ELF-1 (cell line): ENCODE measurements at places on chromosomes 5 and 9.
A peak's percentile ranks its signal among the peaks of the same experiment; 100 is the strongest.

DNA sequence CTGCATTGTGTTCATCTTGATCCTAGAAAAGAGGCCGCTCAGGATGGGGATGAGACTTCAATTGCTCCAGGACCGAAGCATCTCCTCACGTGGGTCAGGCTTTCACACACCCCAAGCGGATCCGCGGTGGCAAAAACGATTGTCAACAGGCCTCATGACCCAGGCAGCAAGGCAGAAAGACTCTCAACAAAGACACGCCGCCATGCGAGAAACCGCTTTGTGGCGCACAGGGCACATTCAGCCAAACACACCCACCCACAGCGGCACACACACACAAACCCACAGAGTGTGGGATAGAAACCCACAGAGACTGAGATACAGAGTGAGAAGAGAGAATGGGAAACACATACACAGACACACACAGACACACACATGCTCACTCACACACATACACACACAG lies 483.4 kb downstream of the SPATA31A7 start:
- no peak for DNase-seq

- DNase-seq: no peak
Observed at GRCh38 chr9:127179633-127180441, 57.4 kb upstream of the ANGPTL2 start.

DNA sequence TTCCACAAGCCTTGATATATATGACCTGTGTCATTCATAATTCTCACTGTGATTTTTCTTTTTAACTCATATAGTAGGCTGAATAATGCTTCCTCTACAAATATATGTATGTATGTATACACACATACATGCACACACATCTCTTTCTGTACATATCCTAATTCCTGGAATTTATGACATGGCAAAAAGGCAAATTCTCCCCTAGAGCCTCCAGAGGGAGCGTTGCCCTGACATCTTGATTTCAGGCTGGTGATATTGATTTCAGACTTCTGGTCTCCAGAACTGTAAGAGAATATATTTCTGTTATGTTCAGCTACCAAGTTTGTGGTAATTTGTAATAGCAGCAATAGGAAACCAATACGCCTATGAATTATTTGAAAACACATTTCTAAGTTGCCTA lies 166.6 kb upstream of the GAS1 start:
- no peak for DNase-seq

DNA sequence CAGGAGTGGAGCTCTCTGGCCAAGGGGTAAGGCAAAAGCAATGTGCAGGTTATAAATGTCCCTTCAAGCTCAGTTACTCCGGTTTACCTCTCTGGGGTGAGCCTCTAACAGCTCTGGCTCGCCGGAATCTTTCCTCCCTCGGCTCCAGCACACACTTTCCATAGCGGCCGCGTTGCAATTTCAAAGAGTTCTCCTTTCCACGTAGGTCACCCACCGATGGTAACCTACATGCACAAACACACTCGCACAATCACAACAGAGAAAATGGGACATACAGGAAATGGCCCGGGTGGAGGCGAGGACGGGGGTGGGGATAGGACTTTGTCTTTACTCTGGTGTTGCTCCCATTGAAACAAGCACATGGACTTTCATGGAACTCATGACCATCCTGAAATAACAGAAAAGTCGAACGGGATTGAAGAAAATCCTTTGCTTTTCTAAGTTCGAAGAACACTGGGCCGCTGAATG lies 1.2 kb downstream of the LHFPL2 start:
- DNase-seq: peak; percentile 53

DNA sequence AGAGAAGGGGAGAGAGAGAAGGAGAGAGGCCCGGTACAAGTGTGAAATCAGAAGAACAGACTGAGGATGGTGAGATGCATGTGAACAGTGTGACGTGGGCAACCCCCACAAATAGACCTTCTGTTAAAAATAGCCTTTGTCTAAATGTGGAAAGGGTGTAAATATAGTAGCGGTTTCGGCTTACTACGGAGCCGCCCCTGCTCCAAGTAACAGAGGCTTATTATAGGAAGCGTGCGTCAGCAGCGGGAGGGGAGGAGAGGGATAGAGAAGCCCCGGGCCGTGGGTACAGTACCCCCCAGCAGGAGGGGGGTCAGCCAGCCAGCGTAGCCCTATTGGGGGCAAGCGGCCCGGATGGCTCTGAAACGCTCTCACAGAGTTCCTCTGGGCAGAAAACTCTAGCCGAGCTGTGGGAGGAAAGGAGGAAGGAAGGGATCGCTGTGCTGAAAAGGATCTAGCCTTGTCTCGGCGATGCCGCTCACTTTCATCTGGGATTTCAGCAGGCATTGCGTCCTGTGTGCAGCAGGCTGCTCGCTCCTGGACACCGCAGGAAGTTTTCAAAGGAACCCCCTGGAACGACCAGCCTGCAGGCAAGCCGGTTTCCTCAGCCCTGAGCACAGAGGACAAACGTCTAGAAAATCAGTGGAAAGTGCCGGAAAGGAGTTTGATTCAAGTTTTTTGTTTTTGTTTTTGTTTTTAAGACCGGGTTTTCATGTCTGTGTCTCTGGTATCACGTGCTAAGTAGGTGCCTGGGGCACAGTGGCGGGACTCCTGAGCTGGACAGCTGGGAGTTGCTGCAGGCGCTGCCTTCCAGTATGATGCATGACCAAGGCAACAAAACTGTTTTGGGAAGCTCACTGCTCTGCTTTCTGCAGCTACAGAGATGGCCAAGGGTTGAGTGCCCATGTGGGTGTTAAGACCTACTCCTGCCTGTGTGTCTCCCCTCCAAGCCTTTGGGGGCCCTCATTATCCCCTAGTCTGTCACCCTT lies 146.6 kb downstream of the SEC61B start:
- DNase-seq: peak; percentile 79

GRCh38 chr9:35679766-35680330 lies 6.1 kb downstream of the CA9 start:
- no peak for DNase-seq

DNA sequence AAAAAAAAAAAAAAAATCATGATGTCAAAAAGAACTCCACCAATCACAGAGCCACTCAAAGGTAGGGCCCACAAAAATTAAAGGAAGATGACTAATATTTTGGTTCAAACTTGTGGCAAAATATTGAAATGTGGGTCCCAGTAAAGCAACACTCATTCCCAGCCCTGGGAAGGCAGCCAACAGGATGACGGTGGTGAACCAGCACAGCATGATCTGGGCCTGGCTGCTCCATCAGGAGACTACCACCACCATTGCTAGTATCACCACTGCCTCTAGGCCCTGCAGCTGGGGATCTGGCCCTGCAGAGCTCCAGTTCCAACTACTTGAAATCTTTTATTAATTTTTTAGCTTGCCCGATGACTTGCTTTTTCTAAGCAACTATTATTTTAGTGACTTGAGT lies 206.8 kb upstream of the ITGA1 start:
- DNase-seq: no peak

DNA sequence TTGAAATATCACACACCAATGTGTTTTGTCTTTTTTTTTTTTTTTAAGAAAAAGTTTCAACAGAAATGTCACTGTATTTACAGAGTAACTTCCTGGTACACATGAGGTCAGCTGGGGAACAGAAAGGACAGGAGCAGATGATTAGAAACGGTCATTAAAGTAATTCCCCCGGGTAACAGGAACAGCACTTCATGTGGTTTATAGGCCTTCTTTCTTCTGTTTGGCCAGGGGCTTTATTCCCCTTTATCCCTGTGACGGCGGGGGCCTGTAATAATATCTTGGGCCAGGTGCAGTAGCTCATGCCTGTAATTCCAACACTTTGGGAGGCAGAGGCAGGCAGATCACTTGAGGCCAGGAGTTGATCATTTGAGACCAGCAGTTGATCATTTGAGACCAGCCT lies 30.5 kb upstream of the MSH3 start:
- peak; percentile 32 for DNase-seq

- DNase-seq: no peak
Observed at GRCh38 chr5:171442287-171443042, 23.0 kb downstream of the FGF18 start.

DNA sequence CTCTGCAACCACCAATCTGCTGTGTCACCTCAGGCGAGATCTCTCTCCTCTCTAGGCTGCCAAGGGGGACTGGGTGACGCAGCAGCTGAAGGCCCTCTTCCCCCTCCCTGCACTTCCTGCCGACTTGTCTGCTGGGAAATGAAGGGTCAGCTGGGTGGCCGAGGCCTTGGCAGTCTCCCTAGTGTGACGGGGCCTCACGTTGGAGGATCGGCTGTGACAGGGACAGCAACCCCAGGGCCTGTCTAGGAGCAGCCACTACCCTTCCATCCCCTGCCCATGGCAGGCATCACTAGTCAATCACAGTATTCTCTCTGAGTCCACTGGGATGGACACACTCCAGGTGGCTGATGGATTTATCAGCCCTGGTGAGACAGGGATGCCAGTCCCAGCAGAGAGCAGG lies 107.3 kb upstream of the SARDH start:
- no peak for DNase-seq

GRCh38 chr5:10615693-10616092 lies 51.8 kb downstream of the ANKRD33B start:
- no peak for DNase-seq

DNA sequence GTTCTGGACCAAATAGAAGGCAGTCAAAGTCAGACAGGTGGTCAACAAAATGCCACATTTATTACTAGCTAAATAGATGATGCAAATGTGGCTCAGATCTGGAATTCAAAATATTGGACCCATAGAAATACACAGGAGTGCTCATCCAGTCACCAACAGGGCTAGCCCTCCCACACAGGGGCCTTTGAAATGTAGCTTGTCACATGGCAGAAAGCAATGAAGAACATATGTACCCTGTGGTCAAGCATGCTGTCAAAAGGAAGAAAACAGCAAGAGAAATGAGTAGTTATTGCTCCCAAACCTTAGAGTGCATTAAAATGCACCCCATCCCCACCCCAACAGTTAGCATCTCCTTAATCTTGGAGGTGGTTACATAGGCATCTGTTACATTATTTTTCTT lies 20.9 kb upstream of the CCDC112 start:
- no peak for DNase-seq

DNA sequence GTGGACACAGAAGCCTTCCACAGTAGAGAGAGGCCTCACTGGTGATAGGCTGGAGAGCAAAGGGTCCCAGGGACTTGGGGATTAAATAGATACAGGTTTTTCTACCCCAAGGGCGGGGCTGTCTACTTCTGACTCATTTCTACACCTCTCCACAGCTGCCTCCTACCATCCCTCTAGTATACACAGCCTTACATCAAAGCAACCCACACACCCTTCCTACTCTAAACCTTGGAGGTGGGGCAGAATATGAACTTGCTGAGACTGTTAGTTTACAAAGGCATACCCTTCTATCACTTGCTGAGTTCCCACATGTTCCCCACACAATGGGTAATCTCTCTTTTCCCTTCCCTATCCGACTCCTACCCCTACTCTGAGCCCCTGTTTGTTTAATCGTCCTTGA lies 19.9 kb upstream of the PCA3 start:
- DNase-seq: no peak

DNA sequence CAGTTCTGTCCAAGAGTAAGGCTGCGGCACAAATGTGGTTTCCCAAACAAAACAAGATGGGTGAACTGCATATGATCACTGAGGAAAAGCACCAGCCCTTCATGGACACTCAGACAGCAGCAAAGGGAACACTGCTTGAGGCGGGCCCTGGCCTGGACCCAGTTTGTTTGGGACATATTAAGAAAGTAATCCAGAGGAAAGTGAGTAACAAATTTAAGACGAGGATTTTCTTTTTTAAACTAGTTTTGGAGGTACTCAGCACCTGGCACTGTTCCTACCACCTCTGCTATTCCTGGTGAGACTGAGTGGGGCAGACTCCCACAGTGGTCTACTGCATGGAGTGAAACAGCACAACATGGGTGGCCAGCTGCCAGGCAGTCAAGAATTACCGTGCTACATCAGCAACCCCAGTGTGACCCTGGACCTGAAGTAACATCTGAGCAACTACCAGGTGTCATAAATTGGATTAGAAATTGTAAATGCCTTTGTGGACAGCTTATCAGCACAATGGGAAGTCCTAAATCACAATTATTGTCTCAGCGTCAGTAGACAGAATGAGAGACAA lies 28.5 kb downstream of the P4HA2 start:
- DNase-seq: no peak

- DNase-seq: no peak
Observed at GRCh38 chr5:179333796-179334761, 11.2 kb downstream of the ADAMTS2 start.

GRCh38 chr5:110070836-110071235 lies 381.1 kb downstream of the MAN2A1 start:
- no peak for DNase-seq

DNA sequence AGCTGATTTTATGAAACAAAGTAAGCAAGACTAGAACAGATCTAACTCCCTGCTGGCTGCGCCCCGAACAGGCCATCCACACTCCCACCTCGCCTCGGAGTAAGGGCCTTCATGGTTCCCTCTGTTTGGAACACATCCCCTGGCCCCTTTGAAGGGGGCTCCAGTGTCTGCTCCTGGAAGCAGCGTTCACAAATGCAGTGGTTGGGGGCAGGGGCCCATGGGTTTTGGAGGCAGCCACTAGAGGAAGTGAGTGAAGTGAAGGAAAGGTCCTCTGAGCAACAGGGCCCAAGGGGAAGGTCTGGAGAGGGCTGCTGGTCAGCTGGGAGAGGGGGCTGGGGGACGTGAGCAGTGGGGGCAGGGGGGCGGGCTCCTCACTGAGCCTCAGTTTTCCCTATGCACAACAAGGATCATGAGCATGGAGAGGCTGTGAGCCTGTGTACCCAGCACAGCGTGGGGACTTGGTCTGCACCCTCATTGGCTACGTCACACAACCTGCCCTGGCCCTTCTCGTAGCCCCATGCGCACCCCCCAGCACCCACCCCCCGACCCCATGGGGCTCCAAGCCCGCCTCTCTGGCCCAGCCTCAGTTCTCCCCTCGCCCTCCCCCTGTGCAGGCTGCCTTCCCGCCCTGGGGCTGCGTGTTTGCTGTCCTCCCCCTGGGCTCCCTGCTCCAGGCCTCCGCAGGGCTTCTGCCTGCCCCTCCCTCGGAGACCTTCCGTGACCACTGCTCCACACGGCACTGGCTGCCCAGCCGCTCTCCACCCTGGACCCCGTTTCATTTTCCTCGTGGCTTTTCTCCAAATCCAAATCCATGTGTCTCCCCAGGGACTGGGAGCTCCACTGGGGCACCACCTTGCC lies 39.5 kb downstream of the RASGEF1C start:
- no peak for DNase-seq

- no peak for DNase-seq
Observed at GRCh38 chr5:159244163-159244562, 18.9 kb upstream of the UBLCP1 start.

DNA sequence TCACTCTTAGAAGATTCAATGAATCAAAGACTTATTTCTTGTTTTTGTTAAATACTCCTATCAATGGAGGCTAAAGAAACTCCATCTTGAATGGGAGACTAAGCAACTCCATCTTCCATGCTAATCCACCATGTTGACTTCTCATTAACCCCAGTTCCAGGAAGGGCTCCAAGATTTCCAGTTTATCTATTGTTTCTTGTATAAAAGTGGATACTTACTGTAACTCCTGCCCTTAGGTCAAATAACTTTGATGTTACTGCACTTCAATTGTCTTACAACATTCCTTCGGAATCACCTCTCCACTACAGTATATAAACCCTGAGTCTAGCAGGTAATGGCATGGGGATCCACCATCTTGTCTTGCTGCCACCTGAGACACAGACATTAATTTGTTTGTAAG lies 63.0 kb downstream of the PUM3 start:
- no peak for DNase-seq
